ENCODE measurements at places on chromosomes 1 and 21.

DNA sequence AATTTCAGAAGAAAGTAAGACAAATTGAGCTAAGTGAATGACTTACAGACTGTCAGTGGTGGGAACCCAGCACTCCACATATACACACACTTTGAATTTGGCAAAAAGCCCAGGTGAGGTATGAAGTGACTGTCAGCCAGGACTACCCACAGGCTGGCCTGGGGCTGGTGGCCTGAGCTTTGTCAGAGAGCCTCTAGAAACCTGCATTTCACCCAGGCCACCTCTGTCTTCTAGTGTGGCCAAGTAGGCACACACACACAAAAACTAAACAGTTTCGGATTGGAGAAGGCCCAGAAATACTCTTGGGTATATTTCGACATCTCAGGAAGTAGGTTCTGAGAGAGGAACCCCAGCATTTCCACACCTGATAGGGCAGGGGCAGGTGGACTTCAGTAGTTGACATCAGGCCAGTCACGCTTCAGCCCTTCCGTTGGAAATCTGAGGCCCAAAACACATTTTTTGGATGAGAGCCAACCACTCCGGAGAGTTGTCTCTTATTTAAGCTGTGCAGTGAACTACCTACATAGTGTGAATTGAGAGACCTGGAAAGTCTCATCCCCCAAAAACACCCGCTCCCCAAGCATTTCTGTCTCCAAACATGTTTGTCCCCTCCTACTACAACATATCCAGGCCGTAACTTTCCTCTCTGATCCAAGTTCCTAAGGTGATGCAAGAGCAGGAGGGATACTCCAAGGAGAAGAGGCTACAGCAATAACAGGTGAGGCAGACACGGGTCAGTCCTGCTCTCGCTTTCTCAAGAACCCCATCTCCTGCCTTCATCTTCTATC, 167.2 kb upstream of the PROX1 start:
- no peak for DNase-seq

DNA sequence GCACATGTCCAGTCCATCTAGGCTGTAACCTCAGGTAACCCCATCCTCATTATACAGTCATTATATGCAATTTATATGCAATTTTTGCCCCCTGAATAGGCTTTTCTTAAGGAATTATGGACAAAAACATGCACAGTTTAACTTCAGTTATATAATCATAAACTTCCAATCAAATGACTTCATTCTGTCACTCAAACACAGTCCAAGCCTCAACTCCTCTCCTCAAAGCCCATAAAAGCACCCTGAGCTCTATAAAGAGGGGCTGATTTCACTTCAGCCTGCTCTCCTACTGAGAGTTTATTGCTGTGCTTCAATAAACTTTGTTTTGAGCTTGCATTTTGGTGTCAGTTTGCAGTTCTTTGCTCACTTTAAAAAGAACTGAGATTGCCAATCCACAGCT, 1805.5 kb downstream of the BRINP3 start:
- no peak for DNase-seq
- H3K36me3 ChIP-seq = no peaks in the 10 kb centered on the region
- no peak overlapping the region for H3K4me3 ChIP-seq
- no peak overlapping the region for H3K27ac ChIP-seq

- peaks cover 36% of the 10 kb centered on the region for H3K27me3 ChIP-seq
- peaks cover under 1% of the 10 kb centered on the region for H3K4me1 ChIP-seq
- H3K36me3 ChIP-seq = no peaks in the 10 kb centered on the region
- no peak overlapping the region for H3K4me3 ChIP-seq
Observed at GRCh38 chr1:200912737-200913407, 18.2 kb downstream of the INAVA start.

DNA sequence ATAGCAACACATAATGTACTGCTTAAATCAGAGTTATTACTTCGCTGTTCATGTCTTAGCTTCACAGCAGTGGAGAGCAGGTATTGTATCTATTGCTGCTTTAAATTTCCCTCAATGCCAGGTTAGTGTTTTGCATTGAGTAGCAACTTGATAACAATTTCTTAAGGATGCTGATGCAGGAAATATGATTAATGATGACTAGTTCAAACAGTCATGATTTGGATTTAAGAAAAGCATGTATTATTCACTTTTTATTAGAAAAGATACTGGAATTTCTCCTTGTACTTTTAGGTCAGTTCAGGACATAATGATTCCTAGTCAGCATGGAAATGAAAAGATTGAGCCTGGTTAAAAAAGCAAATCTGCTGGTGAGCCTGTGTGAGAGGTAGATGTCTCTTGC, 67.2 kb upstream of the ARHGAP29 start:
- no peaks in the 10 kb centered on the region for H3K36me3 ChIP-seq
- no peak for DNase-seq
- H3K27me3 ChIP-seq = peaks cover 29% of the 10 kb centered on the region
- no peak overlapping the region for H3K4me3 ChIP-seq
- H3K4me1 ChIP-seq = no peaks in the 10 kb centered on the region

DNA sequence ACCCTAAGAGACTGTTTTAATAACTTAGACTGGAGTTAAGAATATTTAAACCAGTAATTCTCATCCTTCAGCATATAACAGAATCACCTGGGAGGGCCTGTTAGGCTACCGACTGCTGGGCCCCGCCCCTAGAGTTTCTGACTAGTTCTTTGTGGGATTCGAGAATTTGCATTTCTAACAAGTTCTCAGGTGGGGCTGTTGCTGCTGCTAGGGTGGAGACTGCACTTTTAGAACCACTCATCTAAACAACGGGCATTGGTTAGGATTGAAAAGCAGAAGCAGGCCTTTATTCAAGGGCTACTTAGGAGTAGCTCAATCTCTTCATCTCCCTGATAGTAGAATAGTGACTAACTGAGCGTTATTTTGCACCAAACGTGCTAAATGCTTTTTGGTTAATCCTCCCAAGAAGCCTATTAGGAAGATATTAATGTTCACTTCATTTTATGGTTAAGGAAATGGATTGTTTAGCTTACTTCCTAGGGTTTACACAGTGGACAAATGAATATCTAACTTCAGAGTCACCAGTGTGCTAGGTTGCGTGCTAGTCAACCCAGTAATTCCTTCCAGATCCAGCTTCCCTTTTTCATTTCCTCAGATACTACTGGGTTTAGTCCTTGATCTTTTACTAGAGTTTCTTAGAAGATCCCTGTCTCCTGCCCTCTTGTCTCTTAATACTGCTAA, 31.1 kb upstream of the UAP1 start:
- peaks cover 50% of the 10 kb centered on the region for H3K36me3 ChIP-seq
- no peak overlapping the region for H3K4me3 ChIP-seq
- no peak for DNase-seq
- H3K27me3 ChIP-seq = no peaks in the 10 kb centered on the region
- peaks cover 3% of the 10 kb centered on the region for H3K4me1 ChIP-seq

DNA sequence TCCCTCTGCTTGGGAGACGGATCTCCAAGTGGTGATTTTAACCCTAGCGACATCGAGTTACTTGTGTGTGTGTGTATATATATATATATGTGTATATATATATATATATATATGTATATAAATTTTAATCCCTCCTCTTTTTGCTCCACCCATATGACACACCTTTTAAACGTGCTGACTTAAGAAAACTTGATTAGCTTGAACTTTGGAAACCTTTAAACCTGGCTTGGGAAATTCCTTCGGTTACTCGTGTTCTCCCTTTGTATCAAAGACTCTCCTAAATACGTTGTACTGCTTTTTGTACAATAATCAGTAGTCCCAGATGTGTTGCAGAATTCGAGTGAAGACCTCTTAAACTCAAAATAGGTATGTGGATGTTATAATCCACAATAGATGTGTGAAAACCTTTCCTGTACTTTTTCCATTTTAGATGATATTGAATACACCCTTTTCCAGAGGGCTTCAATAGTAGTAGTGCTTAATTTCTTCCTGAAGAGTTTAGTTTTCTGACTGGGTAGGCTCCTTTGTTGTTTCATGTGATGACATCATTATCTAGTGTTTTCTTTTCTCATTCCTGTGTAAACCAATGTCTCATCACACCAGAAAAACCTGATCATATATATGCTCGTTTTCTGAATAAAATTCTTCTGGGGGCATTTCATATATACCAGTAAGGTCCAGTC, 1.4 kb downstream of the RNF11 start:
- no peaks in the 10 kb centered on the region for H3K27me3 ChIP-seq
- H3K27ac ChIP-seq = no peak overlapping the region
- no peak overlapping the region for H3K4me3 ChIP-seq
- peaks cover 2% of the 10 kb centered on the region for H3K36me3 ChIP-seq
- H3K4me1 ChIP-seq = peaks cover 47% of the 10 kb centered on the region
- DNase-seq = no peak

DNA sequence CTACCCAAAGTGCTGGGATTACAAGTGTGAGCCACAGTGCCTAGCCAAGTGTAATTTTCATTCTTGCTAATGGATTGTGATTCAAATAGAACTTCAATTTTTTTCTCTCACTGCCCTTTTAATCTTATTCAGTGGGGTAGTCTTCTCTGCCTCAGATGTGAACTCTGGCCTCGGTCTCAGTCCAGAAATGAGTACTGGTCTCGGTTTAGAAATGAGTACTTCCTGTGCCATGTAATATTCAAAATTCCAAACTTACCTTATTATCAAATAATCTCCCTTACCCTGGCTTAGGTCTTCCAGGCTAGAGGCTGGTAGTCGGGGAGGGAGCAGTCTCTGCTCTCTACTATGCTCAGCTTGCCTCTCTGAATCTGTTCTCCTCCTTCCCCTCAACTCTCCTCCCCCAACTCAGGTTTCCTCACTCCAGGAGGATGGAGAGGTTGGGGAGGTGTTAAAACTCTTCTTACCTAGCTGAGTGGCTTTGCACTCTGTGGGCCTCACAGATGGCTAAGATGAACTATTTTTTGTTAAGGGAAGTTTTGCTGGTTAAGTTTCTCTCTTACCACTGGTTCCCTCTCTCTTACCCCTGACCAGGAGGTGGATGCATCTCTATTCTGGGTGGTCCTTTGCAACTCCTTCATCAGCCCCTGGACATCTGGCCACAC, 4.8 kb upstream of the SLAMF9 start:
- no peak overlapping the region for H3K27ac ChIP-seq
- no peak for DNase-seq
- H3K36me3 ChIP-seq = no peaks in the 10 kb centered on the region
- peaks cover 9% of the 10 kb centered on the region for H3K27me3 ChIP-seq
